ENCODE measurements at places on chromosomes 16 and 17. TPM values are rescaled to one million over a fixed set of nuclear protein-coding genes. Genes with fewer than 3 reads are reported as not detected.

Gene HELZ
- 29.2 TPM for total RNA-seq

Gene LPO
- total RNA-seq = not detected

Gene ASPHD1
- 0.32 TPM for total RNA-seq

Gene ITGAX
- total RNA-seq = 4.5 TPM

Gene ATP6V0C
- 196 TPM for total RNA-seq

Gene SRL
- total RNA-seq = not detected

Gene DPEP3
- total RNA-seq = not detected

Gene MYL11
- not detected for total RNA-seq

Gene CES5A
- not detected for total RNA-seq

Gene METTL2A
- total RNA-seq = 17.4 TPM

Gene KCNJ12
- 0.09 TPM for total RNA-seq

Gene LRRC46
- not detected for total RNA-seq

Gene DRC3
- total RNA-seq = 0.11 TPM

Gene HNF1B
- total RNA-seq = not detected

All from esophagus squamous epithelium (tissue), 5 donors.